ENCODE measurements at places on chromosomes 13 and 19.

- no peak for DNase-seq
Measured at GRCh38 chr13:49539746-49540145, 44.0 kb downstream of the PHF11 start.

DNA sequence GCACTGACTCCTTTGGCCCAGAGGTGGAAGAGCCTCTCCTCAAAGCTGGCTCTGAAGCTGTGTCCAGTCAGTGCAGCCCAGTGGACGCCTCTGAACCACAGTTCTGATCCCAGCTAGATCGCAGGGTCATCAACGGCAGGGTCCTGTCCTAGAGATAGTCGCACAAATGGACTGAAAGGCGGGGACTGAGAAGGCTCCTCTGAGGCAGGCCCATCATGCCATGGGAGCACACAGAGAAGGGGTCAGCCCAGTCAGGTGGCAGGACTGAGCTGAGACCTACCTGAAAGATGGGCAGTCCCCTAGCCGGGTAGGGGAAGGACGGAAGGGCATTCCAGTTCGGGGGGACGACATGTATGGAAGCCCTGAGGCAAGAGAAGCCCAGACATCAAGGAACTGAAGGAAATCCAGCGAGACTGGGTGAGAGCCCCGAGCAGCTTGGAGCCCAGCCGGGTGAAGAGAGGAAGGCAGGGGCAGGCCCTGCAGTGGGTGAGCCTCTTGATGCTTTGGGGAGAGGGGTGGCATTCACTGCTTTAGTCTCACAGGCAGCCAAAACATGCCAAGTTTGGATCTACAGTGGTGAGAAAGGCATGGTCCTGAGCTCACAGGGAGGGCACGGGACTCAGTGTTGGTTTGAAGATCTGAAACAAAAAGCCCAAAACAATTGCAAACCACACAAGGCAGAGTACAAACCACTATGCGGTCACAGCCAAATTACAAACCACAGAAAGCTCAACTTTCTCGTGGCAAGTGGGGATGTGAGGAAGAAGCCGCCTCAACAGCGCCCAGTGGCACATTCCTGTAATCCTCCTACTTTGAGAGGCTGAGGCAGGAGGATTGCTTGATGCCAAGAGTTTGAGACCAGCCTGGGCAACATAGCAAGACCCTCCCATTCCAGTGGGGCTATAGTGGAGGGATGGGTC lies 10.0 kb downstream of the CALM3 start:
- DNase-seq: no peak

DNA sequence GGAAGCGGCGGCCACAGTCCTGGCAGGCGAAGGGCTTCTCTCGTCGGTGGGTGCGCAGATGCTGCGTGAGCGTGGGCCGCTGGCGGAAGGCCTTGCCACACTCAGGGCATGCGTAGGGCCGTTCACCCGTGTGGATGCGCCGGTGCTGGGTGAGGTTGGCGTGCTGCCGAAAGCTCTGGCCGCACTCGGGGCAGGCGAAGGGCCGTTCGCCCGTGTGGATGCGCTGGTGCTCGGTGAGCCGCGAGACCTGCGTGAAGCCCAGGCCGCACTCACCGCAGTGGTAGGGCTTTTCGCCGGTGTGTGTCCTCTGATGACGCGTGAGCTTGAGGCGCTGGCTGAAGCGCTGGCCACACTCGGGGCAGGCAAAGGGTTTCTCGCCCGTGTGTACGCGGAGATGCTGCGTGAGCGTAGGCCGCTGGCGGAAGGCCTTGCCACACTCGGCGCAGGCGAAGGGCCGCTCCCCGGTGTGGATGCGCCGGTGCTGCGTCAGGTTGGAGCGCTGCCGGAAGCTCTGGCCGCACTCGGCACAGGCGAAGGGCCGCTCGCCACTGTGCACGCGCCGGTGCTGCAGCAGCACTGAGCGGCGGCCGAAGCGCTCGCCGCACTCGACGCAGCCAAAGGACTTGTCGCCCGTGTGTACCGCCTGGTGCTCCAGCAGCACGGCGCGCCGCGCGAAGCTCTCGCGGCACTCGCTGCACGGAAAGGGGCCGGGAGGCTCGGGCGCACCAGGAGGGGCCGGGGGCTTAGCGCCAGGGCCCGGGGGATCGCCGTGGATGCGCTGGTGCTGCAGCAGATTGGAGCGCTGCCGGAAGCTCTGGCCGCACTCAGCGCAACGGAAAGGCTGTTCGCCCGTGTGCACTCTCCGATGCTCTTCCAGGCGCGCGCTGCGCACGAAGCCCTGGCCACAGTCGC lies 4.0 kb upstream of the UBE2M start:
- DNase-seq: no peak

GRCh38 chr13:78060966-78061365 lies 142.3 kb upstream of the EDNRB start:
- no peak for DNase-seq

DNA sequence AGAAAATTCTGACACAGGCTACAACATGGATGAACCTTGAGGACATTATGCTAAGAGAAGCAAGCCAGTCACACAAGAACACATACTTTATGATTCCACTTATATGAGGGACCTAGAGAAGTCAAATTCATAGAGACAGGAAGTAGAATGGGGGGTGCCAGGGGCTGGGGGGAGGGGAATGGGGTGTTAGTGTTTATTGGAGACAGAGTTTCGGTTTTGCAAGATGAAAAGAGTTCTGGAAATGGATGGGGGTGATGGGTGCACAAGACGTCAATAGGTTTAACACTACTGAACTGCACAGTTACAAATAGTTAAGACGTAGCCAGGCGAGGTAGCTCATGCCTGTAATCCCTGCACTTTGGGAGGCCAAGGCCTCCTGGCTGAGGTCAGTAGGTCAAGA lies 3.5 kb upstream of the ZNF787 start:
- DNase-seq: no peak

- no peak for DNase-seq
Measured at GRCh38 chr19:3146677-3147100, 10.9 kb downstream of the GNA15 start.

DNA sequence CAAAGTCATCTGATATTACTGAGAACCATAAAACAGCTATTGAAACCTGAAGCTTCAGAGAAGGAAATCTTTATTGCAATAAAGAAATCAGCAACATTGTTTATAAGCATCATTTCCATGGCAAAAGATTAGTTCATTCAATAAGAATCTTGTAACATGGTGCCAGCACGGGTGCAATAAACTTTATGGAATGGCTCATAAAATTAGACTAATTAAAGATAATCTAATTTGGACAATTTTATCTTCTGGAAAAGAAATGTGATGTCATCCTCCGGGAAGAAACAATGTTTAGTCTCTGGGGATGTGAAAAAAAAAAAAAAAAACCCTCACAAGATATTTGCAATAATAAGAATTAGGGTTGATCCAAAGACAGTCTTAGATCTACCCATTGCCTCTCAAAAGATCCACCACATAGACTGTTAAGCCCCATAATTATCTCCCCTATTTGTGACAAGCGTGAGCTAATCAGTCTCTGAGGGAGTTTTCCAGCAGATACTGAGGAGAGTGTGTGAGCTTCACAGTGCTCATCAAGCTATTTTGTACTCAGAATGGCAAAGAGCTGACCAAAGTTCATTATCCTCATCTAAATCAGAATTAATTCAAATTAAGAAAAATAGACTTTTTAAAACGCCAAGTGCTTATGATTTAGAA lies 297.0 kb upstream of the EDNRB start:
- DNase-seq: no peak

GRCh38 chr13:98961503-98962105 lies 16.3 kb downstream of the DOCK9 start:
- no peak for DNase-seq

DNA sequence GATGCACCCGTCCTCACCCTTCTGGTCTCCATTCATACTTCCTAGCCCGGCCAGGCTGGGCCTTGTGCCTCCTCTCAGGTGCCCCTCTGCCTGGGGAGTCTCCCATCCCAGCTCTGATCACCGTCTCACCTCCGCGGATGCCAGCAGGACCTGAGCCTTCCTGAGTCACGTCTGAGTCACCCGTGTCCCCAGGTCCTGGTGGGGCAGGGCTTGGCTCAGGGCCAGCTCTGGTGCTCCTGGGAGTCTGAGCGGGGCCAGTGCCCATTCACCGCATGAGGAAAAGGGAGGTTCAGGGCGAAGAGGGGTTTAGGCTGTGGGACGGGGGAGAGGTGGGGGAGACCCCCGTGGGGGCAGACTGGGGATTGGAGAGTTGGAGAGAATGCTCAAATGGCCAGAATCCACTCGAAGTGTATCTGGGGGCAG lies 593 bp downstream of the ATP8B3 start:
- DNase-seq: peak; percentile 81

DNA sequence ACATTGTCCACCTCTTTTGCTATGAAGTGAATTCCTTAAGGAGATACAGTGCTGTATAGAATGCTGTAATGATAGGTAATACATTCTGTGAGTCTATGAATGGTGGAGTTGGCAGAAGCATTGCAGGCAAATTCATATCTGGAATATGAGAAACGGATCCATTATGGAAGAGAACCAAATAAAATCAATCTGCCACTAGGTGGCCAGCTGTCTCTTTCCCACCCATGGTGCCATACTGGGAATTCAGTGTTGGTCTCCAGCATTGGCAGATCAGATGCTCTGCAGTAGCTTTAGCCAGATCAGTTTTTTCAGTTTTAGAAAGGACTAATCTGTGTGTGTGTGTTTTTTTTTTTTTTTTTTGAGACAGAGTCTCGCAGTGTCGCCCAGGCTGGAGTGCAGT lies 27.6 kb downstream of the DNAJC3 start:
- DNase-seq: peak; percentile 22

- no peak for DNase-seq
Measured at GRCh38 chr19:35458731-35459391, 10.8 kb downstream of the FFAR2 start.

DNA sequence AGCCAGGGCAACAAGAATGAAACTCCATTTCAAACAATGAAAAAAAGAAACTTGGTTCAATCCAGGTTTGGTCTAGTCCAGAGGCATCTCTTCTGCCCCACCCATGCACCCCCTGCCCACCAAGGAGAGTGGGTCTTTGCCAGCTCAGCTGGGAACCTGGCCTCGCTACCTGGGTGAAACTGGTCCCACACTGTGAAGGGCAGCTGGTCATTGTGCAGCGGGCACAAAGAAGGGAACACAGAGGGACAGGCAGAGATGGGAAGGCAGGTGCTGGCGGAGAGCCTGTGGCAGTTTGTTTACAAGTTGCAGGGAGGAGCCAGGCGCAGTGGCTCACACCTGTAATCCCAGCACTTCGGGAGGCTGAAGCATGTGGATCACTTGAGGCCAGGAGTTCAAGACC lies 50.2 kb downstream of the CPAMD8 start:
- no peak for DNase-seq

GRCh38 chr13:68535329-68535728 lies 1305.2 kb upstream of the PCDH9 start:
- DNase-seq: no peak

DNA sequence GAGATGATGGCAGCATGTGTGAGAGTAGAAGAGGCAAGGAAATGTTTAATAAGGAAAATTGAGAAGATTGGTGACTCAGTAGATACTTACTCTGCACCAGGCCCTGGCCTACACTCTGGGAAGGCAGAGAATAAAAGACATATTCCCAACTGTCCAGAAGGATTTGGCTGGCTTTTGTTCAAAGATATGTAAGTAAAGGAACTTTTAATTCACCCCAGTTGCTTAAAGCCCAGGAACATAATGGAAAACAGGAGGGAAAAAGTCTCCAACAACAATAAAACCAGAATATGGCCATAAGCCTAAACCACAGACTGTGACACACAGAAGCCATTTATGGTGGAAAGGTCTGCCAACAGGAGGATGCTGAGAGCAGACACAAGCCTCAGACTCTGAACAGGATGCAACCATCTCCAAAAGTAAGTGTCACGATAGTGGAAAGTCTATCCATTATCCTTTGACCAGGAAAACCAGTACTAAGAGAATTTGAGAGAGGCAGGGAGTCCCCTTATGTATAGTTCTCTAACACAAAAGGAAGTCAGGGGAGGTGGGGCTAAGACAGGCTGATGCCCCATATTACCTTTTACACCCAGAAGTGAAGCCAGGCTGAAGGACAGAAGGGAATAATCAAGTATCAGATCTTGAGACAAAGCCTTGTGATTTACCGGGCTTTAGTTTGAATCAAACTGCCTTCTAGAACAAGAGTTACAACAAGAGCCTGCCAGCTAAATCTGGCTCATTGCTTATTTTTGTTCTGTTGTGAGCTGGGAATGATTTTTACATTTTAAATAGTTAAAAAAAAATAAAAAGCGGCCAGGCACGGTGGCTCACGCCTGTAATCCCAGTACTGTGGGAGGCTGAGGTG lies 169.5 kb upstream of the STARD13 start:
- DNase-seq: no peak

- DNase-seq: no peak
Measured at GRCh38 chr13:64505336-64505910, 2724.7 kb downstream of the PCDH9 start.

DNA sequence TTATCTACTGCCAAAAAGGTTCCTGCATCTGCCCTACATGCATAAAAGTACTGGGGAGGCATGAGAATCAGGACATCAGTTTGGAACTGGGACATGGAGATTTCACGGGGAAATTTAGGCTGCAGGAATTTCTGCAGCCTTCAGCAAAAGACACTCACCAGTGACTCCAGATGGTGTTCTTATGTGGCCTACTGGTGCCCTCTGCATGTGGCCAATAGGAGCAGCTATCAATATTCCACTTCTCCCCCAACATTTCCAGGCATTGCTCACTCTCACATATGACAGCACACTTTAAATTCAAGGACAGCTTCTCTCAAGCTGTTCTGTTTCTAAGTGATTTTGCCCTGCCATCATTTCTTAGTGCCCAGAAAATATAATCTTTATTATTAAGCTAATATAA lies 570.5 kb upstream of the ARGLU1 start:
- no peak for DNase-seq

DNA sequence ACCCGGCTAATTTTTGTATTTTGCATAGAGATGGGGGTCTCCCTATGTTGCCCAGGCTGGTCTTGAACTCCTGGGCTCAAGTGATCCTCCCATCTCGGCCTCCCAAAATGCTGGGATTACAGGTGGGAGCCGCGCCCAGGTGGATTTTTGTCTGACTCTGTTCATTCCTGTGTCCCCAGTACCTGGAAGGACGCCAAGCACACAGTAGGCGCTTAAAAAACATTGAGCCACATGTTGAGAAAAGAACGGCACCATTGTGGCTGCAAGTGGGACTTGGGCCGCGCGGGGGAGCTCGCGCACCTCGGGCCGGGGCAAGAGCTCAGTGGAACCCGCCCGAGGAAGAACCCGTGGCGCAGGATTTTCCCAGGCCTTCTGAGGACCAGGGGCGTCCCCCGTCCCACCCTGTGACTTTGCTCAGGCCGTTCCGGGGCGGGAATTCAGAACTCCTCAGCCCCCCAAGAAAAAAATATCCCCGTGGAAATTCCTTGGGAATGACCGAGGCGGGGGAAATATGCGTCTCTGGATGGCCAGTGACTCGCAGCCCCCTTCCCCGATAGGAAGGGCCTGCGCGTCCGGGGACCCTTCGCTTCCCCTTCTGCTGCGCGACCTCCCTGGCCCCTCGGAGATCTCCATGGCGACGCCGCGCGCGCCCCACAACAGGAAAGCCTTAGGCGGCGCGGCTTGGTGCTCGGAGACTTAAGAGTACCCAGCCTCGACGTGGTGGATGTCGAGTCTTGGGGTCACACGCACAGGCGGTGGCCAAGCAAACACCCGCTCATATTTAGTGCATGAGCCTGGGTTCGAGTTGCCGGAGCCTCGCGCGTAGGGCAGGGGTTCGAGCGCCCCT lies 1.4 kb upstream of the ICAM1 start:
- DNase-seq: peak; percentile 63

Measured in A549 (cell line).